GM13977 (cell line): ENCODE measurements at places on chromosomes 2 and 18.

- DNase-seq, result no peak
These were observed 1.3 kb downstream of the VWA3B start for GRCh38 chr2:98088261-98088660.

GRCh38 chr2:42768706-42769256 lies 4.8 kb upstream of the OXER1 start:
- DNase-seq, result no peak

GRCh38 chr18:80029690-80030089 lies 4.5 kb upstream of the RBFA start:
- no peak for DNase-seq

DNA sequence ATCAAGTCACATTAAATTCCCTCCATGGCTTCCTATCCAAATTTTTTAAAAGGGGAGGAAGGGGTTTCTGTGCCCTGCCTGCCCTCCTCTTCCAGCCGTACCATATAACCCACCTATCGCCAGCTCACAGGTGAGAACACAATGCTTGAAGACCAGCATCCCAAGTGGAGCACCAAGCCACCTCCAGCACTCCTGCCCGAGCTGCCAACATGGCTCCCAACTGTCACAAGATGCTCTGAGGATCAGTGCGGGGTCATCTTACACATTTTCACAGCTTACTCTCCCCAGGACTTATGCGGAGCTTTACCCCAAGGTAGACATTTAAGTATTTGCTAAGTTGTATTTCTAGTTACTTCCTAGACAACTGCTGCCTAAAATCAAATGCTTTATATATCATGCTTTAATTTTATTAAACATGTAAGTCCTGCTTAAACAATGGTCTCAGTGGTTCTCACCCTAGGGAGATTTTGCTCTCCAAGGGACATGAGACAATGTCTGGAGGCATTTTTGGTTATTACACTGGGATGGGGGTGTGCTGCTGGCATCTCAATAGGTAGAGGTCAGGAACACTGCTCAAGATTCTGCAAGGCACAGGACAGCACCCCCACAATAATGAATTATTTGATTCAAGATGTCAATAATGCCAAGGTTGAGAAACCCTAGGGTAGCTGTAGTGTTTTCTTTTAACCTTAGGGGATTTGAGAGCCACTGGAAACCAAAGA lies 45.8 kb downstream of the SF3B1 start:
- DNase-seq, result no peak

GRCh38 chr2:77458216-77458615 lies 64.0 kb downstream of the LRRTM4 start:
- DNase-seq, result no peak
